KBM-7 (cell line): ENCODE measurements at places on chromosomes 12 and 14.

GRCh38 chr12:100401660-100402059, 44.8 kb downstream of the SLC17A8 start:
- no peak for DNase-seq

DNA sequence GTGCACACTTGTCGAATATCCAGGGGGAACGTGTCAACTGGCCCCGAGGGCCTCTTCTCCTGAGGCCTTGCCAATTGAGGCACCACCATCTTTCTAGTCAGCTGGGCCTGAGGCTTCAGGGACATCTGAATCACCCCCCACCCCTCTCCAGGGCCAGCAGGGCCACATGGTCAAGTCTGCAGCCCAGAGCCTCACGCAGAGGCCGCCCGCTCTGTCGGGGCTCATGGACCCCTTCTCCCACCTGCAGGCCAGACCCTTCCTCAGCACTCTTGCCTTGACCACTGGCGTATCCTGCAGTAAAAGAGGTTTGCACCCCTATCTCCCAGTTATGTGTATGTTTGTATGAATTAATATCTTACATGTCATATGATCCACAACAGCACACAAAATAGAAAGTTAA, 182.3 kb downstream of the CALM1 start:
- DNase-seq, result no peak

DNA sequence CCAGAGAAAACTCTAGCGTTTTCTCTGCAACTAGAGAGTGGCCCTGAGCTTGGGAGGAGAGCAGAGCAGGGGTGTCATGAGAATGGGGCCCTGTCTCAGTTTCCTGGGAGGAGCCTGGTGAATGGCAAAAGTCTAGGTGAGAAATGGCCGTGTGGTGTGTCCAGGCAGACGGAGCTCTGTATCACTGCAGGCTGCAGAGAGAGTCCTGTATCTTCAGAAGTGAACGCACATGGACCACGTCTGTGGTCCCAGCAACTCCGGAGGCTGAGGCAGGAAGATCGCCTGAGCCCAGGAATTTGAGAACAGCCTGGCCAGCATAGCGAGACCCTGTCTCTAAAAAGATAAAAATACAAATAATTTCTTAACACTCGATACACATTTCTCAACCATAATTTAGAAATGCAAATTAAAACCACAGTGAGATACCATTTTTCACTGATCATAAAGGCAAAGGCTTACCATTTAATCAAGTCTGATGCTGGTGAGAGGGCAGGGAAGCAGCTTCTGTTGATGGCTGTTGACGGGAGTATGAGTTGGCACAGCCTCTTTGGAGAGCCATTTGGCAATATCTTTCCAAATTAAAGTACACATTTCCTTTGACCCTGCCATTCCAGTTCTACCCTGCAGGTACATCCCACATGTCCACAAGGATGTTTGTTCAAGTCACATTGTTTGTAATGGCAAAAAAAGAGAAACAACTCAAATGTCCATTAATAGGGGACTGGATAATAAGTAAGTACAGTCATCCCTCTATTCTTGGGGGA, 51.0 kb downstream of the NFKBIA start:
- no peak for DNase-seq

- peak; percentile 87 for DNase-seq
Observed at GRCh38 chr14:21106498-21107282, 5.8 kb downstream of the TMEM253 start.

DNA sequence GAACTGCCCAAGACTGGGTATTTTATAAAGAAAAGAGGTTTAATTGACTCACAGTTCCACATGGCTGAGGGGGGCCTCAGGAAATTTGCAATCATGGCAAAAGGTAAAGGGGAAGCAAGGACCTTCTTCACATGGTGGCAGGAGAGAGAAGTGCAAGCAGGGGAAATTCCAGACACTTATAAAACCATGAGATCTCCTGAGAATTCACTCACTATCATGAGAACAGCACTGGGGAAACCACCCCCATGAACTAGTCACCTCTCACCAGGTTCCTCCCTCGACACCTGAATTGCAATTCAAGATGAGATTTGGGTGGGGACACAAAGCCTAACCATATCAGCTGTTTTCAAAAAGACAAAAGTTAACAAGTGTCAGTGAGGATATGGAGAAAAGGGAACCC, 112.6 kb downstream of the FOXA1 start:
- DNase-seq, result no peak

- DNase-seq, result no peak
Observed at GRCh38 chr12:124057691-124058090, 84.7 kb downstream of the ZNF664 start.
